ENCODE measurements at places on chromosomes 12 and 14.

GRCh38 chr12:53056296-53056695 lies 6.4 kb downstream of the TNS2 start:
- DNase-seq = no peak

- DNase-seq = no peak
Measured at GRCh38 chr14:95994593-95994928, 44.6 kb upstream of the C14orf132 start.

GRCh38 chr12:68785358-68785757 lies 22.6 kb upstream of the MDM2 start:
- DNase-seq = peak; percentile 30

- DNase-seq = no peak
Measured at GRCh38 chr12:25740617-25741016, 187.5 kb upstream of the LMNTD1 start.

DNA sequence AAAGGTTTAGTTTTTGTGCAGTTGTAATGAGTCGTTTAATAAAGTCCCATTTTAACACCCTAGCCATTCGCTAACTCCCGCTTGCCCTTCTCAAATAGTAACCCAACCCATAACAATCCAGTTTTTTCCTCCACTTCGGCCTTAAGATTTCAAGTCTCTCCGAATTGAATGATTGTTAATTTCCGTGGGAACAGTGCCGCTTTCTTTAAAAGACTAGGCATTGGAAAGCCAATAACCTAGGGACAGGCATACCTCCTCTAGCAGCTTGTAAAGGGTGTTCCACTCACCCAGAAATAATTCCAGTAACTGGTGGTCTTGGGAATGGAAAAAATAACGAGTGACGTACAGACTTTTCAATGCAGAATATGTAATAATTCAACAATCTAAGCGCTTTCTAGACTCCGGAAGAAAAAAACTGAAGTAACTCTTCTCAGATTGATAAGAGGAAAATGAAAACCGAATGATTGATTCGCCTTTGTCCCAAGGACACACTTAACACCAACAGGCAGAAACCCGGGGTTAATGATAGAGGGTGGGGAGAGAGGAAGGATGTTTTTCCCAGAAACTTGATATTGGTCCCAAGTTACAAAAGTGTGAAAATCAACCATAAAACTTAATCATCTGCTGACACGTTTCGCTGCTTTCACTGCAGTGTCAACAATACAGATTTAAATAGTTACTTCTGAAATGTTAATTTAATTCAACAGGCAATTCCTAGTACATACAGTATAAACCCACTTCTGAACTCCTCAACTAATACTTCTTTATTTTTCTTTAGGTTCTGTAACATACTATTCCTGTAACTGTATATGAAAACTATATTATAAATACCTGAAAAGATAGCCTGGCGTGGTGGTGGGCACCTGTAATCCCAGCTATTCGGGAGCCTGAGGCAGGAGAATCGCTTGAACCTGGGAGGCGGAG lies 1.0 kb upstream of the SINHCAF start:
- no peak for DNase-seq

GRCh38 chr14:62946221-62946620 lies 99.0 kb downstream of the KCNH5 start:
- DNase-seq = no peak

GRCh38 chr12:13849456-13849855 lies 131.9 kb downstream of the GRIN2B start:
- DNase-seq = no peak

- DNase-seq = peak; percentile 50
Measured at GRCh38 chr12:90959538-90960139, 4.7 kb upstream of the CCER1 start.

- DNase-seq = no peak
Measured at GRCh38 chr12:124142395-124143035, 152.4 kb upstream of the RFLNA start.

GRCh38 chr14:79856381-79856780 lies 354.9 kb downstream of the DIO2 start:
- DNase-seq = no peak

- no peak for DNase-seq
Measured at GRCh38 chr12:54053003-54053750, 458 bp upstream of the HOXC4 start.

GRCh38 chr12:123058481-123058880 lies 78.0 kb downstream of the ARL6IP4 start:
- no peak for DNase-seq

GRCh38 chr14:69876221-69876847 lies 2.9 kb upstream of the SMOC1 start:
- no peak for DNase-seq

GRCh38 chr12:15116086-15116485 lies 105.1 kb downstream of the RERG start:
- DNase-seq = no peak

GRCh38 chr12:119902084-119902509 lies 25.0 kb upstream of the CIT start:
- DNase-seq = peak; percentile 80

GRCh38 chr12:48583728-48584127 lies 13.9 kb upstream of the LALBA start:
- DNase-seq = no peak

- no peak for DNase-seq
Measured at GRCh38 chr12:54975875-54976274, 8.7 kb downstream of the TESPA1 start.

- DNase-seq = no peak
Measured at GRCh38 chr14:36495666-36496065, 24.4 kb downstream of the NKX2-1 start.

DNA sequence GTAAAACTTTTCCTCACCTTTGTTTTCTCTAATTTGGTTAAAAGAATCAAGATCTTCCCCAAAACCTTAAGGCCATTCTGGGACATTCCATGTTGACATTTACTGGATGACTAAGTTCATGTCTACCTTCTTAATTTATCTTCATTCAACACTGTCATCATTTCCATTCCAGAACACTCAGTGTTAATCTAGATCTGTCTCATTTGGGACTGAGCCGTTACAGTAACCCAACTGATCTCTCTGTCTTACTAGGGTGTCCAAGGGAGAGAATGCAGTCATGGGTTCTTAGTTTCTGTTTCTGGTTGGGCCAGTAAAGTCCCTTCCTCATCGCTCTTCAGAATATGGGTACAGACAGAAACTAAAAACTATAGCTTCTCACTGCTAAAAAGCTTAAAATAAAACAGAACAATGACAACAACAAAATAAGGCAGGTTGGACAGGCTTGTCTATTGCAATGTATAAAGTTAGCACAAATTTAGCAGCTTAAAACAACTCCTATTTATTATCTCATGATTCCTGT lies 144.8 kb downstream of the ASCL1 start:
- DNase-seq = no peak

- peak; percentile 12 for DNase-seq
Measured at GRCh38 chr12:91194500-91194899, 11.9 kb upstream of the DCN start.

- no peak for DNase-seq
Measured at GRCh38 chr12:87930627-87931026, 98.6 kb downstream of the C12orf50 start.

- no peak for DNase-seq
Measured at GRCh38 chr12:92992041-92992440, 62.9 kb upstream of the EEA1 start.

DNA sequence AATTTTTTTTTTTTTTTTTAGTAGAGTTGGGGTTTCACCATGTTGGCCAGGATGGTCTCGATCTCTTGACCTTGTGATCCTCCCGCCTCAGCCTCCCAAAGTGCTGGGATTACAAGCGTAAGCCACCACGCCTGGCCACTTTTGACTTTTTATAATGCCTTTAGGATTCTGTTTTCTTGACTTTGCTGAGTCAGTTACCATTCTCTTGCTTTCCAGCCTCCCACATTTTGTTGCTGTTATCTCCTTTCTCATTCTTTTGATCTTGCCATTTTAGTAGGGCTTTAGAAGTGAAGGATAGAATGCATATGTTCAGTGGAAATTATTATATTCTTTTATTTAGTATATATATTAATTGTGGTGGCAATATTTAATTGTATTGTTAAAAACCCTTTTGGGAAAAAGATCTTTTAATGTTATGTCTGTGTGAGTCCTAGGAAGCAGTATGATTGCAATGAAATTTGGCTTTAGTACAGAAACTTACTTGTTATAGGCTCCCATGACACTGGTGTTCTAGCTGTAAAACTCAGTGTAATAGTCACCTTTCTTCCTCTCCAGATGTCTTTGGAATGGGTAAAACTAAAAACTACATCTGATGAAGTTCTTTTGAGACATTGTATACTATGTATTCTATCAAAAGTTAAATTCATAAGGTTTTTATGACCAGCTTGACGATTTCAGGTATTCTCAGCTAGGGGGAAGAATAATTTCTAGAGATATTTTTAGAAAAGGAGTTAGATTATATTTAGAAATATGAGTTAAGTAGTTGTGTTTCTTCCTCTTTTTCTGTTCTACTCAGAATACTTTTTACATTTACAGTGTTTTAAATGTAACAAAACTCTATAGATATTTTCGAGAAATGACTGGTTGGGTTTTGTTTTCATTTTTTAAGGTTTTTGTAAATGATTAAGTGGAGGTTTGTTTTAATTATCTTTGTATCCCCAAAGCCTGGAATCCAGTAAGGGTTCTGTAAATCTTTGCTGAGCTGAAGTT lies 74.7 kb downstream of the APAF1 start:
- no peak for DNase-seq

GRCh38 chr14:63224196-63224595 lies 20.0 kb downstream of the RHOJ start:
- no peak for DNase-seq

DNA sequence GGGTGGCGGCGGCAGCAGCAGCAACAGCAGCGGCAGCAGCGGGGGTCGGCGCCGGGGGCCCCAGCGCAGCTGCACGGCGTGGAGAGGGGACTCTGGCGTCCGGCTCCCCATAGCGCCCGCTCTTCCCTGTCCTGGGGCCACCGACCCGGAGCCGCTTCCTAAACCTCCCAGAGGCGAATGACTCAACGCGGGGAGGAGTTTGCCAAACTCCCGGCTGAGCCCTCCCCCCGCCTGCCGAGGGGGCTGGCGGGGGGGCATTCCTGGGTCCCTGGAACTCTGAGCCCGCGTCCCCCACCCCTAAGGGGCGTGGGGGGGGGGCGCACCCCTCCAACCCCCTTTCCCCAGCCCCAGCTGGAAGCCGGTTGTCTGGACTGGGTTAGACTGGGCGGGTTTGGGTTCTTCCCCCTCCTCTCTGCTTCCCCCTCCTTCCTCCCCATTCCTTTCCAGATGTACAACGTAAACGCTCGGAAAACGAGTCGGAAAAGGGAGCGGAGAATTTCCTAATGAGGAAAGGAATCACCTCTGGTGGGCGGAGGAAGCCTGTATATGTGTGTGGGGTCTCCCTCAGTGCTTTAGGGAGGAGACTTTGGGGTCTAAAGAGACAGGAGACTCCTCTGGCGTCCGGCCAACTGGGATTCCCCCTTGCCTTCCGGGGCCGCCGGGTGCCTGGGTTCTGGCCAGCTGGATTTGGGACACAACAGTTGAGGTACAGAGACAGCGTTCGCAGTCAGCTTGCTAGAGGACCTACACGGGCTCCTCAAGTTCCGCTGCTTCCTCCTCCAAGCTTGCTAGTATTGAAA lies at the start of gene ITGA5:
ITGA5 (minus strand) TSS at position 179 of the 800 bp plus-strand sequence; CDS start at position 111, 68 bp downstream.
- peak; percentile 78 for DNase-seq

GRCh38 chr12:99004799-99005466 lies 359.8 kb downstream of the APAF1 start:
- DNase-seq = no peak

- DNase-seq = peak; percentile 56
Measured at GRCh38 chr14:103542605-103543088, 13.7 kb downstream of the TRMT61A start.

GRCh38 chr14:69373104-69373503 lies 25.0 kb downstream of the ERH start:
- DNase-seq = no peak

GRCh38 chr12:130916241-130916911 lies 37.3 kb upstream of the ADGRD1 start:
- peak; percentile 57 for DNase-seq

DNA sequence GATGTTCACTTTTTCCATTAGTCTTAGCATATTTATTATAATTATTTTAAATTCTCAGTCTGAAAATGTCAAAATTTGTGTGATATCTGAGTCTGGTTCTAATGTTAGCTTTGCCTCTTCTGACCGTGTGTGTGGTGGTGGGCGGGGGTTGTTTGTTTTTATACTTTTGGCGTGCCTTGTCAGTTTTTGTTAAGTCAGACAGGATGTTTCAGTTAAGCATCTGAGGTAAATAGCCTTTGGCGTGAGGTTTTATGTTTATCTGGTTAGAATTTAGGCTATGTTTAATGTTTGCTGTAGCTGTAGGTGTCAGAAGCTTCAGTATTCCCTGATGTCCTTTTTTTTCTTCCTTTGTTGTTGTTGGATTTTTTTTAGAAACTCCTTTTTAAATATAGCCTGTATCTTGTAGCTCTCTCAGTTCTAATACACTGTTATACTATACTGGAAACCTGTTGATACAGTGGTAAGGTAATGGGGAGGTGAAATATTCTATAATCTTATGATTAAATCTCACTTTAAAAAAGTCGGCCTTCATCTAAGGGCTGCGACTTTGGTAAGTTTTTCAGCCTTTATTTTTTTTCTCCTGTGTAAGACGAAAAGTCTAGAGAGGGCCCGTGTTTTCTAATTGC lies 111.6 kb downstream of the SCAF11 start:
- DNase-seq = no peak

DNA sequence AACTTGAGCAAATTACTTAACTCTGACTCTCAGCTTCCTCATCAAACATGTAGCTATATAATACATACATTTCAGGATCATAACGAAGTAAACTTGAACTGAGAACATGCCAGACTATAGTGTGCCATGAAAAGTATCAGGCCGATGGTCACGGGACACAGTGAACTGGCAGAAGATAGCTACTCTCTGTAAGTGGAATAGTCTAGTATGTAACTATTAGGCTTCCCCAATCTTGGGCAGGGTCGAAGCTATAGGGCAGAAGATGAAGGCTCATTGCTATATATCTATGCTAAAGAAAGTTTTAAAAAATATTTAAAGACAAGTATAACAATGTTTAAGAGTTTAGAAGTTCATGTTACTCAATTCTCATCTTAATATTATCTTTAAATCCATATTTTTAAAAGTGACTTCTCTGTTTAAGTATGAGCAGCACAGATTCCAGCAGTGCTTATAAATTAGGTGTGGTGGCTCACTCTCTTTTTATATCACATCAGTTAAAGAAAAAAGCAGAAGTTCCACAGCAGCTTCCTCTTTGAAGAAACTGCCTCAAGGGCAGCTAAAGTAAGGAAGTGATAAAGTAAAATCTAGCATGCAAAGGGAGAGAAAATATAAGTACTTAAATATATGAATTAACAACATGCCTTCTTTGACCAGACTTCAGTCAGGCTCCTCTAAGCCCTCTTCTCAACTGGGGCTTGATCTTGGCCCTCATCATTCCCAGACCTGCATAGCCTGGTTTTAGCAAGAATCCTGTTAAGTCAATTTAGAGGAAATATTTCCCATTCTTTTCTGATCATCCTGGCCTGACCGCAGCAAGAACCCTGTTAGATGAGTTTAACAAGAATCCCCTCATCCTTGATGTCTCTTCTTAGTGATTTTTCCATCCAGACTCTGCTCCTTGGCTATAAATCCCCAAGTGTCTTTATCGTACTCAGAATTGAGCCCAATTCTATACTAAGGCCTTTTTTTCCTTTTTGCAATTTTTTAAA lies 8.4 kb upstream of the GLIPR1 start:
- DNase-seq = no peak

- no peak for DNase-seq
Measured at GRCh38 chr12:6821591-6822425, at the start of gene GPR162. Gene GPR162, plus strand, starts transcription at chr12:6821821. Its CDS starts 2,078 bp downstream, at chr12:6823899.

GRCh38 chr12:110233212-110233903 lies 47.7 kb upstream of the ATP2A2 start:
- peak; percentile 33 for DNase-seq

- DNase-seq = no peak
Measured at GRCh38 chr12:89179245-89179644, 173.1 kb downstream of the DUSP6 start.
